Uterus (tissue), 4 donors: ENCODE measurements at places on chromosomes 6 and 20. TPM values are rescaled to one million over a fixed set of nuclear protein-coding genes. Genes with fewer than 3 reads are reported as not detected.

The TUBB2A gene
- total RNA-seq, result 100 TPM

The GFRA4 gene
- not detected for total RNA-seq

The TMEM239 gene
- not detected for total RNA-seq

The KCNK5 gene
- total RNA-seq, result 4.8 TPM

The EPM2A gene
- total RNA-seq, result 15.4 TPM

The TBX18 gene
- total RNA-seq, result under 0.01 TPM

The PRDM13 gene
- total RNA-seq, result not detected

The PTCHD4 gene
- total RNA-seq, result 3.1 TPM

DNA sequence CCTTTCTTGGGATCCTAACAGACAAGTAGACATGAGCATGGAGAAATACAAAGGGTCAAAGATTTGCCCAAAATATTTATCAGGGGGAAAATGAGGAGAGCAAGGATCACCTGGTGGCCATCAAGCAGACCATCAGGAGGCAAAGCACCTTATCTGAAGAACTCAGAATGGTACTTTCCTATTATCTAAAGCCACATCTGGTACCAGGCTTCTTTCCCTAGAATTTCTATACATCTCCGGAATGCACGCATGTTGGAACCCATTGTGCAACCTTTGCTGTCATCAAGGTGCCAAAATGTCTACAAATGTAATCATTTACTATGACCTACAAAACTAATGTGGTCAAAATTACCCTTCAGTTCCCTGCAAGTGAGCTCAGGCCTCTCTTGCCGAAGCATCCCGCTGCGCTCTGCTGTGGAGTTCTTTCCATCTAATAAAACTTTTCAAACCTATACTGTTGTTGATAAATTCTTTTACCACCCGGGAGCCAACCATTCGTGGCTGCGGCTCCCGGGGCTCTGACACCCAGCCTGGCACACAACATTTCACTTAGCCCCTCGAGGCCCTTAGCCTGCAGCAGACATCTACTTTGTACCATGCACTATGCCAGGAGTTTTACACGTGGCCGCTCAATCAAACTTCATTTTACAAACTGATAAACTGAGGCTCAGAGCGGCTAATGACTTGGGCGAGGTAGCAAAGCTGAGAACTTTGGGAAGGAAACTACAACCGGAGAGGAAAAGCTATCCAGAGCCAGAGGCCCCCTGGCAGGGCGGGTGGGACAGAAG is 3.8 kb upstream of the CPXM1 start:
- H3K27ac ChIP-seq, result no peak overlapping the region
- no peak for DNase-seq
- H3K36me3 ChIP-seq, result no peaks in the 10 kb centered on the region
- H3K4me1 ChIP-seq, result peaks cover 22% of the 10 kb centered on the region

DNA sequence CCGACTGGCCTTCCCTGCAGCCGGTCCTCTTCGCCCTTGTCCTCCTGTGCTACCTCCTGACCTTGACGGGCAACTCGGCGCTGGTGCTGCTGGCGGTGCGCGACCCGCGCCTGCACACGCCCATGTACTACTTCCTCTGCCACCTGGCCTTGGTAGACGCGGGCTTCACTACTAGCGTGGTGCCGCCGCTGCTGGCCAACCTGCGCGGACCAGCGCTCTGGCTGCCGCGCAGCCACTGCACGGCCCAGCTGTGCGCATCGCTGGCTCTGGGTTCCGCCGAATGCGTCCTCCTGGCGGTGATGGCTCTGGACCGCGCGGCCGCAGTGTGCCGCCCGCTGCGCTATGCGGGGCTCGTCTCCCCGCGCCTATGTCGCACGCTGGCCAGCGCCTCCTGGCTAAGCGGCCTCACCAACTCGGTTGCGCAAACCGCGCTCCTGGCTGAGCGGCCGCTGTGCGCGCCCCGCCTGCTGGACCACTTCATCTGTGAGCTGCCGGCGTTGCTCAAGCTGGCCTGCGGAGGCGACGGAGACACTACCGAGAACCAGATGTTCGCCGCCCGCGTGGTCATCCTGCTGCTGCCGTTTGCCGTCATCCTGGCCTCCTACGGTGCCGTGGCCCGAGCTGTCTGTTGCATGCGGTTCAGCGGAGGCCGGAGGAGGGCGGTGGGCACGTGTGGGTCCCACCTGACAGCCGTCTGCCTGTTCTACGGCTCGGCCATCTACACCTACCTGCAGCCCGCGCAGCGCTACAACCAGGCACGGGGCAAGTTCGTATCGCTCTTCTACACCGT is 6.1 kb downstream of the UBD start:
- no peaks in the 10 kb centered on the region for H3K36me3 ChIP-seq
- H3K27me3 ChIP-seq, result no peaks in the 10 kb centered on the region
- H3K4me3 ChIP-seq, result peak overlapping the region; percentile 23
- H3K27ac ChIP-seq, result peak overlapping the region; percentile 41
- DNase-seq, result peak; percentile 72

DNA sequence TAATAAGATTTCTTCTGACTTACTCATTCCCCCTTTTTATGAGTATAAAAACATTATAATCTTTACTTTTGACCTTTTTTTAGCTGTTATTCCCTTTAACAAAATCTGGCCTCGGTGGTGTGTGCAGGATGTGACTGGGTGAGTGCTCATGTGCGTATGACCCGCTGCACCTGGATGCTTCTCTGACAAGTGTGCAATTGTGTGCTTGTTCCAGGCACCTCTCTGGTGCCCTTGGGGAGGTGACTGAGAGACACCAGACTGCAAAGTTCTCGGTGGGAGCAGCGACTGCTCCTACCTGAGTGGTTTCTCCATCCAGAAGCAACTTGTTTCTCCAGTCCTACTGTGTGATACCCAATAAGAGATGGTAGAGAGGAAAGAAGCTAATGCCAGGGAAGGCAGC is 65.0 kb downstream of the ISM1 start:
- DNase-seq, result no peak
- no peak overlapping the region for H3K4me3 ChIP-seq
- no peaks in the 10 kb centered on the region for H3K4me1 ChIP-seq
- H3K27ac ChIP-seq, result no peak overlapping the region

DNA sequence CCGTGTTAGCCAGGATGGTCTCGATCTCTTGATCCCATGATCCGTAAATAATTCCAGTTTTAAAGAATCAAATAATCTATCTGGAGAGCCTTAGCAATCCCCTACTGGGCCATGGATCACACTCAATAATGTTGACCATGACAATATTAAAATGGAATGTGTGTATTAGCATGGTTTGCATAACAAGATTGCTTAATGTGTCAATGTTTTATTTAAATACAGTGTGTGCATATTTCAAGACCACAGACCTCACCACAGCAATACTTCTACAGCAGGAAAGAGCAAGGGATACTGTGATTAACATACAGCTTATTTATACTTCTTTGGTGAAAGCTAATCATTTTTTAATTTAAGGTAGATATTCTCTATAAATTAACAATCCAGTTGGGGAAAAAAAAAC is 470.4 kb downstream of the TFAP2B start:
- no peaks in the 10 kb centered on the region for H3K4me1 ChIP-seq
- H3K27ac ChIP-seq, result no peak overlapping the region
- H3K27me3 ChIP-seq, result no peaks in the 10 kb centered on the region
- H3K4me3 ChIP-seq, result no peak overlapping the region

- H3K27ac ChIP-seq, result no peak overlapping the region
- no peak overlapping the region for H3K4me3 ChIP-seq
- no peaks in the 10 kb centered on the region for H3K4me1 ChIP-seq
- no peak for DNase-seq
These were observed 533.5 kb downstream of the LMBRD1 start for GRCh38 chr6:69263297-69263696.

DNA sequence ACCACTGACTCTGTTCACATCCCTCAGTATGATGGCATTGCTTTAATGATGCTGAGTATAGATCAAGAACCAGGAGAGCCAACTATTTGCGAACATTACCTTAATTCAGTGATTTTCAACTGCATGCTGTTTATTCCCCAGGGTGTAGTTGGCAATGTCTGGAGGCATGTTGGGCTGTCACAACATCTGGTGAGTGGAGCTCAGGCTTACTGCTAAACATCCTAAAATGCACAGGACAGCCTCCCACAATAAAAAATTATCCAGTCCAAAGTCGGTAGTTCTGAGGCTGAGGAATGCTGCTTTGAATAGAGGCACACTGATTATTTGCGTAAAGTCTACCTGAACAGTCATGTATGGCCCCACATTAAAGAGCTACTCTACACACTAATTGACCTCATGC is 94.8 kb upstream of the OPRM1 start:
- H3K4me3 ChIP-seq, result no peak overlapping the region

GRCh38 chr6:34806738-34807453 is 15.0 kb downstream of the BLTP3A start:
- DNase-seq, result no peak
- H3K36me3 ChIP-seq, result no peaks in the 10 kb centered on the region
- no peak overlapping the region for H3K4me3 ChIP-seq
- no peaks in the 10 kb centered on the region for H3K4me1 ChIP-seq

GRCh38 chr6:79173378-79173777 is 61.1 kb downstream of the HMGN3 start:
- no peaks in the 10 kb centered on the region for H3K4me1 ChIP-seq
- no peak overlapping the region for H3K27ac ChIP-seq
- no peaks in the 10 kb centered on the region for H3K36me3 ChIP-seq

DNA sequence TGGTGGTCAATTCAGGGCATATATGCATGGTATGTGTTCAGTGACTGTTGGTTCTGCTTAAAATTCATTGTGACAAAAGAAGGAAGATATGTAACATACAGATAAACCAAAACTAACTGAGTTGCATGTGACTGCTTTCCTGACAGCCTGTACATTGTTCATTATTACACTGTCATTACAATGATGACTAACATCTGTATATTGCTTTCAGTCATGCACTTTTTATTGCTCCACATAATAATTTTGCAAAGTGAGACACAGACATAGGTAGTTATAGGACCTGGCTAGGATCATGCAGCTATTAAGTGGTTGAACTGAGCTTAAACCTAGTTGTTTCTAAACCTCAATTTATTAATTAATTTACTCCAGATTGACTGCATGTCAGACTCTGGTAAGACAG is 703.2 kb downstream of the HDGFL1 start:
- H3K27me3 ChIP-seq, result no peaks in the 10 kb centered on the region
- no peak for DNase-seq
- H3K4me3 ChIP-seq, result no peak overlapping the region
- H3K27ac ChIP-seq, result no peak overlapping the region

GRCh38 chr20:25314497-25315417 is 66.9 kb downstream of the PYGB start:
- H3K4me3 ChIP-seq, result no peak overlapping the region
- no peak overlapping the region for H3K27ac ChIP-seq
- H3K27me3 ChIP-seq, result no peaks in the 10 kb centered on the region
- no peak for DNase-seq

- no peak overlapping the region for H3K4me3 ChIP-seq
- DNase-seq, result no peak
- peaks cover 4% of the 10 kb centered on the region for H3K4me1 ChIP-seq
- H3K27ac ChIP-seq, result no peak overlapping the region
- H3K27me3 ChIP-seq, result no peaks in the 10 kb centered on the region
These were observed 345.3 kb downstream of the CDKAL1 start for GRCh38 chr6:20879526-20879925.

DNA sequence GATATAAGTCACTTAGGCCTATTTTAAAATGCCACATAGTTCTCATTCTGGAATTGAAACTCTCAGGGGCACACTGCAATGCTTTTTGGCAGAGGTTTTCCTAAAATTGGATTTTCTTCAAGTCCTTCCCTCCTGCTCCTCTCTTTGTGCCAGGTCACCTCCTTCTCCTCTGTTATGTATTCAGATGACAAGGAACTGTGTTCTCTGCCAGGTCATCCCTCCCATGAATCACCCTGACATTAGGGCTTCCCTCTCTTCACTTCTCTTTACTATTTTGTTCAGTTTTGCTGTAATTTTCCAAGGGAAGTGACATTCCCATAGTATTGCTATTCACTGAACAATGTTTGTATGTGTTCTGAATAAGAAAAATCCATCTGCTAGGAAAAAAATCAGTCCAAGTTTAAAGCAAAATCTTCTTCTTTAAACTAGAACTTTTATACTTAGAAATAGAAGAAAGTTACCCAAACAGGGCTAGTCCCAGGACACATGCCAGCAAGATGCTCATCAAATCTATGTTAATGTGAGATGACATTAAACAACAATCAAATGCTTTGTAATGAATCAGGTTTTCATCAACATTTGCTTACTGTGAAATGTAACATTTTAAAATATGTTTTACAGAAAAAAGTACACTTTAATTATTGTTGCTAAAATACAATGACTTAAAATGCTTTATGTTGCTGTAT is 461.1 kb downstream of the MMUT start:
- H3K27ac ChIP-seq, result no peak overlapping the region
- DNase-seq, result no peak
- no peaks in the 10 kb centered on the region for H3K27me3 ChIP-seq
- H3K4me3 ChIP-seq, result no peak overlapping the region

GRCh38 chr20:64196847-64197306 is 32.6 kb downstream of the MYT1 start:
- DNase-seq, result no peak
- H3K27me3 ChIP-seq, result no peaks in the 10 kb centered on the region
- no peak overlapping the region for H3K27ac ChIP-seq
- no peaks in the 10 kb centered on the region for H3K4me1 ChIP-seq
- no peak overlapping the region for H3K4me3 ChIP-seq

DNA sequence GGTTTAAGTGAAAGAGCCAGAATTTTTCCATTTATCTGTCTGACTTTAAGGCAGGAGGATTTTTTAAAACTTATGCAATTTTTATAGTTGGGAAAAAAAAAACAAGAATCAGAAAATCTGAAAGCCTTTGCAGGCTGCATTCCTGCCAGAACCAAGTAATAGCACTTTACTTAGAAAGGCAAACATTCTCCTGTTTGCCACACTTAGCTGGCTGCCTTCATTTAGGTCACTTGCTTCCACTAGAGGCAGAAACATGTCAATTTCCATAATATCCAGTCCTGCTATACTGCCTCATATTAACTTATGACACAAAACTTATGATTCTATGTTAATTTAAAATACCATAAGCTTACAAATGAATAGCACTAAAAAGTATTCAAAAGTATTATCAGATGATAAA is 425.8 kb downstream of the FRK start:
- H3K4me1 ChIP-seq, result no peaks in the 10 kb centered on the region
- H3K27ac ChIP-seq, result no peak overlapping the region
- no peaks in the 10 kb centered on the region for H3K36me3 ChIP-seq
- no peak for DNase-seq

- no peaks in the 10 kb centered on the region for H3K27me3 ChIP-seq
- H3K27ac ChIP-seq, result no peak overlapping the region
- no peaks in the 10 kb centered on the region for H3K36me3 ChIP-seq
- no peaks in the 10 kb centered on the region for H3K4me1 ChIP-seq
These were observed 86.6 kb upstream of the TOP1 start for GRCh38 chr20:40942006-40942405.

- no peaks in the 10 kb centered on the region for H3K36me3 ChIP-seq
- H3K27ac ChIP-seq, result no peak overlapping the region
- no peak overlapping the region for H3K4me3 ChIP-seq
- no peak for DNase-seq
These were observed 115.9 kb upstream of the ARMC2 start for GRCh38 chr6:108732091-108732870.
